Activated T-helper 9 cell treated with anti-CD3 and anti-CD28 coated beads, Interleukin-2, amount 50 U/mL, for 16 hours (primary cell): ENCODE measurements at places on chromosomes 3 and 15.

GRCh38 chr3:130948001-130948773, 54.3 kb downstream of the ATP2C1 start:
- DNase-seq: no peak

GRCh38 chr3:188607805-188608315, 453.9 kb downstream of the LPP start:
- DNase-seq: no peak

- DNase-seq: no peak
Measured at GRCh38 chr3:11482021-11482420, 161.7 kb downstream of the VGLL4 start.

GRCh38 chr15:67456677-67457529, 64.0 kb upstream of the C15orf61 start:
- peak; percentile 67 for DNase-seq

DNA sequence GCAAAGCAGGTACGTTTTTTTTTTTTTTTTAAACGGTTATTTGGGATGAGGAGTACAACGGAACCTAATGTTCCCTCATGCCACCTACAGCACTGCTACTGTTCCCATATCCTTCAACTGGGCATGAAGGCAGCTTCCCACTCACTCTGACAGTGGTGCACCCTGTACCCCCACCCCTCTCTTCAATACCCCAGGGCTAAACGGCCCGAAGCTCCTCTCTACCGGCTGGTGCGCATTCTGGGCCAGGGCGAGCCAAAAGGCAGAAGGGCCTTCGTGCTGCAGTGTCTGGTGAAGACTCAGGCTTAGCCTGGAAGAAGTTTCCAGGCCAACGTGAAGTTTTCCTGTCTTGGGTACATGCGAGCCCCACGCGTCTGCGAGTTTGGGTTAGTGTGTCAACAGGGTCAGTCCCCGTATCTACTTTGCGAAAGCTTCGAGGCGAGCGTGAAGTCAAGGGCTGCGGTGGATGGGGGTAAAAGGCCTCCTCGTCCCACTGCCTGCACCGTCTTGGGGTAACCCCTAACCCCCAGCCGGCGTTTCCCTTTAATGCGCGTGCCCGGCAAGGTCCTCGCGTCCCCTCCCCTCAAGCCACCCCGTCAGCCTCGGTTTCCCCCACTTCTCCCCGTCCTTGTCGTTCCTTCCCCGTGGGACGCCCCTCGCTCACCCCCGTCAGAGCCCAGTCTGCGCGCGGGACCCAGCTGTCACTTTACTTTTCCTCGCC, 765 bp upstream of the UBE2E2 start:
- DNase-seq: peak; percentile 8

DNA sequence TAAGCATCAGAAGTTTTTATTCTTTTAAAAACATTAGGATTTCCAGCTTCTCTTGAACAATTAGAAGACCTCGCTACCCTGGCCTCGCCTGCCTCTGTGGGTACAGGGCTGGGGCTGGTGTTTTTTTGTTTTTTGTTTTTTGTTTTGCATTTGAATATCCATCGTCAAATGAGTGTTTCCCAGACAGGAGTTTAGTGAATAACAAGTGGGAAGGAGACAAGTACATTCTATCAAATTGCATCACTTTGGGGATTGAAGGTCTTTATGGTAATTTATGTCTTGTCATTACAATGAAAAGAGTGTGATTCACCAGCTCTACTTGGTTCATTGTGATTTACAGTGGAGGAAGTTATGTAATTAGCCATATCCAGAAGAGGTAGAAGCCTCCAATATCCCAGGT, 161.1 kb upstream of the UBE2E1 start:
- no peak for DNase-seq

- no peak for DNase-seq
Measured at GRCh38 chr3:86562090-86562489, 428.9 kb downstream of the VGLL3 start.

GRCh38 chr15:81504170-81504905, 130.3 kb upstream of the TMC3 start:
- no peak for DNase-seq

GRCh38 chr15:25439369-25439836, 579 bp upstream of the UBE3A start:
- no peak for DNase-seq

DNA sequence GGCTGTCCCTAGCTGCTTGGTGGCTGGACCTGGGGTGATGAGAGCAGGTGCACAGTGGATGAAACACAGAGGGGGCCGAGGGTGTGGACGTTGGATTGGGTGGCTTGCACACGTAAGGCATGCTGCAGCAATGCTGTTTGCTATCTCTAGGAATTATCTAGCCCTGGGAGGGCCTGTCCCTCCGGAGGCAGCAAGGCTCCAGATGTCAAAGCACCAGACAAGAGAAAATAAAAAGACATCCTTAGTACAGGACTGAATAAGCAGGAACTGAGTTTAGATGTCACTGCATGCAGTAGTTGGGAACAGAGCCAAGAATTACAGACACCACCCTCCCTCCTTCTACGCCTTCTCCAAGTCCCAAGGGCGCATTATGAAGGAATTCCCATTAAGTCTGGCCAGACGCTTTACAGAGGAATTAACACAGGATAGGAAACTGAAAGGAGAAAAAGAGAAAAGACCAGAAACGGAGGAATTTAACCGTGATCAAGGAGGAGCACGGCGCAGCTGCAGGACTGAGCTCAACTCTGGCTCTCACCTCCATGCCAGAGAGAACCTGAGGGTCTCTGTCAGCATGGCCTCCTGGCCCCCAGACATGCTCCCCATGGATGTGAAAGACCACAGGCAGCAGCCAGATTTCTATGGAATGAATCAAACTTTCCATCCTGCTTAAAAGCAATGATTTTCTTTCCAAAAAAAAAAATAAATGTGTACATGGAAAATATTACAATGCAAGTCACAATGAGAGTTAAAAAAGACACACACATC, 13.8 kb downstream of the ATP10A start:
- DNase-seq: no peak

DNA sequence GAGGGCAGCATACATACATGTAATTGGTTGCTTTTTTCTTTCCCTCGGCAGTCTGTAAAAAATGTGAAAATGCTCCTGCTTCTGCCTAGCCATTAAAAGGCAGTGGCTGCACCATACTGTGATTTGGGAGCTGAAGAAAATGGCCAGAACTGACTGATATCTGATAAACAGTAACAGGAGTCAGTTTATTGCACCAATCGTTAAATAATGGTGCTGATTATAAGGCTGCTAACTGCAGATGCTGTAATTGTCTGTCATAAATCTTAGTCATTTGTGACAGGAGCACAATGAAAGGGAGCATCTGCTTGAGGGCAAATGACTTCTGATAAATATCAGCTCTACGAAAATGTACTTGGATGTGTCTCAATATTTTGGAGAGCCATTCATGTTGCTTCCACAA, 263.1 kb upstream of the DNAJC19 start:
- no peak for DNase-seq

- DNase-seq: no peak
Measured at GRCh38 chr3:157692468-157692867, 189.3 kb upstream of the VEPH1 start.

DNA sequence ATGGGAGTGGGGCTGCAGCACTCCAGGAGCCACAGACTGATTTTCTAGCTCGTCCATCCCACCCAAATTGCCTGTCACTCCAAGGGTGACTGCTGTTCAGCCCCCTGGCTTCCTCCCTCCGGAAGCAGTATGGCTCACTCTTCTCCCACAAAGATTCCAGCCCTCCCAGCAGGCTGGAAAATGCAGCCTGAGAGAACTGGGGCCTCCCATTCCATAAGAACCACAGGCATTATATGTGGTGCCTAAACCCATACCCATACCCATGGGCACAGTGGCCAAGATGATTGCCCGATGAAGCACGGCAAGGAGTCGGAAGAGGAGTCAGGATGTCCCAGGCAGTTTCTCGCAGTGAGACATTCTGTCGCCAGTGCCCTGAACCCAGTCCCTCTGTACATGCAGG, 6.0 kb upstream of the VILL start:
- no peak for DNase-seq

DNA sequence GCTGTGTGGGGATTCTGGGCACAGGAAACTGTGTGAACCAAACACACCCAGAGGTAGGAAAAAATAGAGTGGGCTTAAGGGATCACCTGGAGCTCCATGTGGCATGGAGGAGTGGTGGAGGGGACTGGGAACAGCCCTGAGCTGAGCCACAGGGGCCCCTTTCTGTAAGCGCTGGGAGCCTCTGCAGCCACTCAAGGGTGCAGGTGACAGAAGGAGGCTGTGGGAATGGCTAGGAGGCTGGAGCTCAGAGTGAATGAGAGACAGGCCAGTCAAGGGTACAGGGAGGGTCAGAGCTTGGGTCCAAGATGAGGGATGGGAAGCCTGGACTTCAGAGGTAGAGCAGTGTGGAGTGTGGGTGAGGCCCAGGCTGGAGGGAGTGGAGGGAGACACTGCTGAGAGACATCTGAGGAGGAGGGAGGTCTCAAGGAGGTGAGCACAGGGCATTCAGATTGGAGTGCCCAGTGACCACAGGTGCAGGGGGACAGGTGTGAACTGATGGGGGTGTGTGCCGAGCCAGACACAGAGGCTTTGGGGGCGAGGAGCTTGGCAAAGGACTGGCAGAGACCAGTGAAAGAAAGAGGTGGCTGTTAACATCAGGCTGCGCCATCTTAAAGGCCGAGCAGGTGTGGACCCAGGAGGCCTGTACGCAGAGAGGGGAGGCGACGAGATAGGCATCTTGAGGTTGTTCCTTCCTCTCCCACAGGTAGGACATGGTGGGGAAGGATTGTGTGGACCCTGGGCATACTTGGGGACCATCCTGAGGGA, 56.8 kb downstream of the FGD5 start:
- no peak for DNase-seq

DNA sequence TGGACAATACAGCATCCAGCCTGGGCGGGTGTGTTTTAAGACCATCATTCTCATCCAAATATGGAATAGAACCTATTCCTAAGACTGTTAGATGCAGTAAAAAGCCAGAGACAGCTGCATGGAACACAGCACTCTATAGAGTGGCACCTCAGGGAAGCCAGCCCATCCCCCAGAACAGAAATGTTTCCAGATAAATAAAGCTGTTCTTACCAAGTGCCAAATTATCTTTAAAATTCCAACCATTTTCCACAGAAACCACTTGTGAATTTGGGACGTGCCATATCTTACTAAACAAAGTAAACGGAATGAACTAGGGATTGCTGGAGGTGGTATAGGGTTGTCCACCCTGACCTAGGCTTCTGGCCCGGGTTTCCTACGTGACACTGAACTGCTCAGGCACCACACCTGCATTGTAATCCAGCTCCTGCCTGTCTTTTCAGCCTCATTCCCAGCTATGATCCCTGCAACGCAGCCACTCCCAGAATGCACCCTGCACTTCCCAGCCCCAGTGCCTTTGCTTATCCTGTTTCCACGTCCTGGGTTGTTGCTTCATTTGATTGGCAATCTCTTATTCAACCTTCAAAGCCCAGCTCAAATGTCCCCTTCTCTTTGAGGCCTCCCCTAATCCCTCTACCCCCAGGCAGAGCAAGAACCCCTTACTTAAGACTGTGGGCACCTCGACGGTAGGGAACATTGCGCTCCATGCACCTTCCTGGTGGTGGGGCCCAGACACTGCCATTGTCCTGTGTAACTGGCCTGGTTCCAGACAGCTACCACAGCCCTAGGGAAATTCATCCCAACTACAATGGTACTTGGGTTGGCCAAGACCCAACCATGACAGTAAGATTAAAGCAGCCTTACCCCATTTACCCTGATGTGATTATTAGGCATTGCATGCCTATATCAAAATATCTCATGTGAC, 100.2 kb downstream of the IQSEC1 start:
- no peak for DNase-seq

- DNase-seq: no peak
Measured at GRCh38 chr15:25246641-25247406, 192.0 kb downstream of the UBE3A start.

- no peak for DNase-seq
Measured at GRCh38 chr15:79193549-79193948, 89.0 kb upstream of the ANKRD34C start.

GRCh38 chr3:50111757-50112156, 23.0 kb downstream of the RBM5 start:
- no peak for DNase-seq
